Activated T-helper 9 cell treated with anti-CD3 and anti-CD28 coated beads, Interleukin-2, amount 50 U/mL, for 16 hours (primary cell): ENCODE measurements at places on chromosomes 12 and 14.

DNA sequence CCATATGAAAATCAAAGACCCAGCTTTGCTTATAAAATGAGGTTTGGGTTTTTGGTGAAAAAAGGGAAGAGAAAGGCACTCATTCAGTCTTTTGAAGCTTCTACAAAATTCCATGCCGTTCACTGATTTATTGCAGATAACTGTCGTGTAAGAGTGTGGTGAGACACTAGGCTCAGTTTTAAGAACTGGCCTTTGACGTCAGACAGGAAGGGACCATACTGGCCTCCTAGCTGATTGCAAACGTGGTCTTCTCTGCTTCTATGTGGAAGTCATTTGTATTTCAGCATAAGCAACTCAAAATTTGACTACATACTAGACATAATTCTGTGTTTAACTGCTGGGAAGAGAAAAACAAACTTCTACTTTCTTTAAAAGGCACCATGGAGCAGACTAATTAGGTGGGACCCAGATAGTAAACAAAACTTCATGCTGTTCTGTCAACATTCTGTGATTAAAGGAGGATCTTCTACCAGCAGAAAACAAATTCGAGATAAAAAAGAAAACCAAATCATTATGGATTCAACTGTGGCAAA is 168.7 kb downstream of the TTC7B start:
- DNase-seq: no peak

- no peak for DNase-seq
These were observed 186.8 kb downstream of the FUT8 start for GRCh38 chr14:65599375-65599774.

DNA sequence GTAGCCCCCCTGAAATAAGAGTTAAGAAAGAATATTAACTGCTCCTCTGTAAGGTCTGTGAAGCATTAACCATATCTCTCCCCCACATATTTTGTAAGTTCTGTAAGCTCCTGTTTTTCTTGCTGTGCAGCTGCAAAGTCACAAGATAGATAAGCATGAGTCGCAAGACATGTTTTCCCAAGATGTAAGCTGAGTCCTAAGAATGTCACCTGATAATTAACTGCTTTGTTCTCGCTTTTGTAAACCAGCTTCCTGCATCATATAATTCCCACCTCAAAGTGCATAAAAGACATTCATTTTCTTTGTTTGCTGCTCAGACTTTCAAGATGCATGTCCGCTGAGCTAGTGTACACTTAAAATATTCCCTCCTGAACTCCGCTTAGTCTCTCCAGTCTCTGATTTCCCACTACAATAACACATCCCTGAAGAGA is 27.0 kb upstream of the PHC1 start:
- no peak for DNase-seq

DNA sequence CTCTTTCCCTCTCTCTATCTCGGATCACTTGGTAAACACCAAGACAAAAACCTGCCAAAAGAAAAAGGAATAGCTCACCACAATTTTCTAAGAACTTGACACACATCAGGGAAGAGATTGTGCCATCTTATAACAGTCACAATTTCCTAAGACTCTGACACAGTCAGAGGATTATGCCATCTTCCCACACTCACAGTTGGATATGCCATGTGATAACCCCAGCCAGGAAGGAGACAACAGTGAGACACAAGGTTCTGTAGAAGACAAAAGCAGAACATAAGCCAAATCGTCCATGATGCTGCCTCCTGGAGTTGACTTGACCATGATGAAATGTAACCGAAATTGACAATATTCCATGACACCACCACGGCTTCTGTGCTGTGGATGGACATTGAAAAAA is 2.8 kb upstream of the CLEC9A start:
- no peak for DNase-seq

DNA sequence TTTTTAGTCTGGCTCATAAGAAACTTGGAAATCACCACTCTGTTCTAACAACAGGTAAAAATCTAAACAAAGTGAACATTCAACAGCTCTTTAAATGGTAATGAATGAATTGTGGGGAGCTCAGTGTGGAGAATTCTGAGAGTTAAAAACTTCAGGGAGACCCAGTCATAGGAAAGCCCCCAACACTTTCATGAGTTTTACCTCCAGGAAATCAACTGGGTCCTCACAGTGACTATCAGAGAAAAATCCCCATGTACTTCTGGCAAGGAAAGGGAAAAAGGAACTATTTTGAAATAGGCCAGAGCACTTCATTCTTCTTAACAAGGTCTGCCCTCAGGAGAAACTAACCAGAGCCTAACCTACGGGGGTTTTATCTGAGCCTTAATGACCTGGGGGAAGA is 134.7 kb downstream of the CMAS start:
- DNase-seq: no peak

GRCh38 chr14:70847406-70848090 is 38.2 kb upstream of the MAP3K9 start:
- no peak for DNase-seq

DNA sequence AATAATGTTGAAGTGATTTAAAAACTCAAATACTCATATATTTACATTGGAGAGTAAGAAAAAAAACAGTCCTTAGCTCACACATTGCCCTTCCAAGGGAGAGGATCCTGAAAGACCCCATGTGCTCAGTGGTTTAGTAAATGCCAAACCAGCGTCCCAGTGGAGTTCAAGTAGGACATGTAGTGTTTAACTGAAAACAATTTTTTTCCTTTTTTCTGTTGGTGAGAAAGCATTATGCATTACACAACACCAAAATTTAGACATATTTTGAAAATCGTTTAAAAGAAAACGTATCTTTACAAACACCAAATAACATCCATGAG is 33.6 kb downstream of the UBR7 start:
- DNase-seq: no peak

DNA sequence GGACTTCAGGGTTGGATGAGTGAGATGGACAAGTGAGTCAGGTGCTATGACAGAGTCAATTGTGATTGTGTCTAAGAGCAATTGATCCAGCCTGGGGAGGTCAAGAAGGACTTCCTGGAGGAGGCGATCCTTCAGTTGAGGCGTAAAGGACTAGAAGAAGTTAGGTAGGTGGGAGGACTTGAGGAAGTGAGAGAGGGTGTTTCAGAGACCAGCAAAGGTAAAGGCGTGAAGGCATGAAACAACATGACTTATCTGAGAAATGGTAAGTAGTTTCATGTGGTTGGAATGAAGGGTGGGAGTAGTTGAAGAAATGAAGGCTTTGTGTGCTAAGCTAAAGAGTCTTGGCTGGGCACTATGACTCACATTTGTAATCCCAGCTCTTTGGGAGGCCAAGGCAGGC is 48.9 kb upstream of the PPP1CC start:
- no peak for DNase-seq

DNA sequence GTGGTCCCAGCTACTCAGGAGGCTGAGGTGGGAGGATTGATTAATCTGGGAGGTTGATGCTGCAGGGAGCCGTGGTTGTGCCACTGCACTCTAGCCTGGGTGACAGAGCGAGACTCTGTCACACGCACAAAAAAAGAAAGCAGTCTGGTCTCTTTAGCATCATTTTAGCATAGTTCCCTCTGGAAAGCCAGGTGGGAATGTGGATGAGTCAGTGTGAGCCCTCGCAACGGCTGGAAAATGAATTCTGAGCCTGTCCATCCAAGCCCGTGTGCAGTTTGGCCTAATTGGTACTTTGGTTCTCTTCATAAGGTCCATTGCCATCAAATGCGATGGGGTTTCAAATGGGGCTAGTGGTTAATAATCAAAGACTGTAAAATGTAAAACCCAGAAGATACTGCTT is 2.4 kb downstream of the MYL2 start:
- DNase-seq: no peak

GRCh38 chr14:99698642-99699041 is 14.5 kb downstream of the CYP46A1 start:
- no peak for DNase-seq

- DNase-seq: no peak
These were observed 4.9 kb upstream of the RIC8B start for GRCh38 chr12:106769546-106769945.

DNA sequence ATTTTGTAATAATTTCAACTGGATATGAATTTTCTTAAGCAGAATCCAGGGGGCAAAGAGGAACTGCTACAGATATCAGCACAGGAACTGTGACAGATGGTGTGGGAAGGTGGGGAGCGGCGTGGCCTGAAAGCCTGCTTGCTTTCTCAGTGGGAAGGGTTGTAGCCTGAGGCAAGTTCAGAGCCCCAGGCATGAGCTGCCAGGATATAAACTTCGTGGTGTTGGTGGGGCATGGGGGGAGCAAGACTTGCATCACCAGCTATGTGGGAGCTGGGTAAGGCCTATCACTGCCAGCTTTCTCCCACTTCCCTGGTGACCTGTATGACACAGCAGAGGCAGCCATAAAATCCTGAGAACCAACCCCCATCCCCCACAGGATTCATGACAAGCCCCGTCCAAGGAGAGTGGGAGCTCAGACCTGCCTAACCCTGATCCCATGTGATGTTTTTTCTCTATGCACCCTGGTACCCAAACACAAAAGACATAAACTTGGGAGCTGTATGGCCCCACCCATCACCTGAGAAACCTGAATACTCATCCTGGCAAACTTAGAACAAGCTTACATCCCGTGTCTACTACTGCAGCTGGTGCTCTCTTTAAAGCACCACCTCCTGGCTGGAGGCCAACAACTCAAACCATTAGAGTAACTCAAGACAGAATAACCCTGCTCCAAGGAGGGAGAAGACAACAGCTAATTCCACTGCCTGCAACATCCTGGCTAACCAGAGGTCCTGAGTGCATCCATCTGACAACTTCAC is 16.5 kb downstream of the CLEC1A start:
- DNase-seq: no peak
